Activated T-cell treated with anti-CD3 and anti-CD28 coated beads for 24 hours (primary cell): ENCODE measurements at places on chromosomes 3 and 15.

DNA sequence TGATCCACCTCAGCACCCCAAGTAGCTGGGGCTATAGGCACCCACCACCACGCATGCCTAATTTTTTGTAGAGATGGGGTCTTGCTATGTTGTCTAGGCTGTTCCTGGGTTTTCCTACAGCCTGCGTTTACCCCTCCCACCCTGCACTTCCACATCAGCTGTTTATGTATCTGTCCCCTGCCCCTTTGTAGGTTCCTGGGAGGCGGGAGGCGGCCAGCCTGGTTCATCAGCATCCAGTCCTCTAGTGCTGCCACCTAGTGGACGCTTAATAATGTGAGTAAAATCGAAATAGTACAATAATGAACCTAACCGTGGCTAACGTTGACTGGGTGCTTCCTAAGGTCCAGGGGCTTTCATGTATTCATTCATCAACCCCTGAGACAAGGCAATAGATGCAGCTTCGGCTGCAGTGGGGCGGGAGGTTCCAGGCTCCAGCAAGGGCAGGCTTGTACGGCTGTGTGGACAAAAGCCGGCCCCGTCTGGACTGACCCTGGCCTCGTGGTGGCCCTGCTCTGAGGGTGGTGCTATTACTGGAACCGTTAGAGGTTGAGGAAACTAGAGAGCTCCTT, 1.2 kb upstream of the LCTL start:
- DNase-seq = peak; percentile 10

DNA sequence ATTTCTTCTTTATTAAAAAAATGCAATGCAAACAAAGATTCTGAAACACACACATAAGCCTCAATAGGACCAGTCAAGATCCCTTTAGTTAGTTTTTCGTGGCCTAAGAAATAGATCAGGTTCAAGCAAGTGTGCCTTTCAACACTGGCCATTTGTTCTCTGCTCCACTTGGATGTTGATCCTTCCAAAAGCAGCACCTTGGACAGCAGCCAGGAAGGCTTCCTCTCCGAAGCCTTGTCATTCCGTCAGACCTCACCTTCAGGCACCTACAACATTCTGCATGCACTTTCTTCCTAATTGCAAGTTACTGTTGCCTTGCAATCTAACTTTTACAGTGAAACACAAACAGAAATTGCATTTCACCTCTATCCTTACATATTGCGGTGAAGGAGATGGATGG, 155.9 kb upstream of the FEZF2 start:
- DNase-seq = no peak

GRCh38 chr15:80581976-80582375, 113.1 kb upstream of the ABHD17C start:
- no peak for DNase-seq

DNA sequence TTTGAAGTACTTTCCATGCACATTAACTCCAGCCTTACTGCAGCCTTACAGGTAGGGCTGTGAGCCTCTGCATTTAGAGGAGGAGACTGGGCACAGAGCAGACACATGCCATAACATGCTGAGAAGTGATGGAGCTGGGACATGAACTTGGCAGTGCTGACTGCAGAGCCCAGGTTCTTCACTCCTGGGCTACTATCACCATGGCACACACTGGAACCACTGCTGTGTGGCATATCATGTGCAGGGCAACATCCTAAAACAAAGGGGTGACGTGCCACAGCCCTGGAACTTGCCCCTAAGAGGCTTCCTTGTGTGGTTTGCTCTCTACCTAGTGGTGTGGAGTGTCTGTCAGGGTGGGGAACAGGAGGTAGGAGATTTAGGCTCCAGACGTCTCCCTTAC, 25.4 kb downstream of the EHD4 start:
- DNase-seq = no peak

DNA sequence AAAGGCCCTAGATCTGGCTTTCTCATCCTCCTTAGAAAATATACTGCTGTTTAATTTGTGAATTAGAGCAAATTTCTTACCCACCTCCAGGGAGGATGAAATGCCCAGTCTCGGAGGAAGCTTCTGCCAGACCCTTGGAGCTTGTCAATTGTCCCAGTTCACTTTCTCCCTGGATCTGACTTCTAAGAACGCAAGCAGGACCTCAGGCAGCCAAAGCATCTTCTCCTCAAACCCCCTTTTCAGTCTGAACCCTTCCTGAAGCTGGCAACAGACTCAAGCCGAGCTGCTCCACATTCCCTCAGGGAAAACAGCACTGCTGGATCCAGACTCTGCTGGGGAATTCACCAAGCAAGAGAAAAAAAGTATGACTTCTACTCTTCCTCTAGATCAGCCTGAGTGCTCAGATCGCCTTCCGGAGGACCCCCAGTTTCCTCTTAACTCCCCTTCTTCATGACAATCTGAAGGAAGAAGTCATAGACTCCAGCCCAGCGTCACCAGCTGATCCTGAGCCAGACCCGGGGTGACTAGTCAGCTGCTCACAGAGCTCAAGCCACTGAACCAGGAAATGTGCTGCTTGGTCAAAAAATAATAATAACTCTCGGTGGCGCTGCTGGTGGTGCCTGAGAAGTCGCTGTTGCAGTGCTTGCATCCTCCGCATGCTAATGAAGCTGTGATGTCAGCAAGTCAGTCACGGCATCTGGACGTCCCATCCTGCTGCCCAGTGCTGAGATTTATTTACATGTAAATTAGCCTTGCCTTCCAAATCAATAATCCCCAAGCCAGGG, at the start of gene PRICKLE2:
TSS of gene PRICKLE2 (minus strand) at position 641 of the 785 bp plus-strand sequence. CDS start 26,539 bp downstream, outside the sequence.
- no peak for DNase-seq

GRCh38 chr15:62059816-62060112, 483 bp downstream of the VPS13C start:
- peak; percentile 44 for DNase-seq

DNA sequence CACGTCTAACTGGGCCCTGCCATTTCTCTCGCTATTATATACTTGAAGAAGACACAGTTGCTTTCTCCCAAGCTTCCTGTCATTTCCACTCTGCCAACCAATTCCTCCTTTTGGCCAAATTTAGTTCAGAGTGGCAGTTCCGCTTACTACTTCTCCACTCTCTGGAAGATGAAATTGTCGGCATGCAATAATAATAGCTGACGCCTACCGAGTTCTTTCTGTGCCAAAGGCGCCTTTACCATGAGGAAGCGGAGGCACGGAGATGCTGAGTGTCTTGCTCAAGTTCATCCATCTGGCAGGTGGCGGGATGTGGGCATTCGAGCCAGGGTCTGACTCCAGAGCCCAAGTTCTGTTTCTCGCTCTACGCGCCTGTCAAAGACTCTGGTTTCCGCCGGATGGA, 14.6 kb upstream of the NRROS start:
- DNase-seq = no peak

GRCh38 chr3:173653781-173654180, 256.2 kb downstream of the NLGN1 start:
- no peak for DNase-seq

GRCh38 chr15:55037071-55037470, 159.7 kb downstream of the RSL24D1 start:
- DNase-seq = no peak

DNA sequence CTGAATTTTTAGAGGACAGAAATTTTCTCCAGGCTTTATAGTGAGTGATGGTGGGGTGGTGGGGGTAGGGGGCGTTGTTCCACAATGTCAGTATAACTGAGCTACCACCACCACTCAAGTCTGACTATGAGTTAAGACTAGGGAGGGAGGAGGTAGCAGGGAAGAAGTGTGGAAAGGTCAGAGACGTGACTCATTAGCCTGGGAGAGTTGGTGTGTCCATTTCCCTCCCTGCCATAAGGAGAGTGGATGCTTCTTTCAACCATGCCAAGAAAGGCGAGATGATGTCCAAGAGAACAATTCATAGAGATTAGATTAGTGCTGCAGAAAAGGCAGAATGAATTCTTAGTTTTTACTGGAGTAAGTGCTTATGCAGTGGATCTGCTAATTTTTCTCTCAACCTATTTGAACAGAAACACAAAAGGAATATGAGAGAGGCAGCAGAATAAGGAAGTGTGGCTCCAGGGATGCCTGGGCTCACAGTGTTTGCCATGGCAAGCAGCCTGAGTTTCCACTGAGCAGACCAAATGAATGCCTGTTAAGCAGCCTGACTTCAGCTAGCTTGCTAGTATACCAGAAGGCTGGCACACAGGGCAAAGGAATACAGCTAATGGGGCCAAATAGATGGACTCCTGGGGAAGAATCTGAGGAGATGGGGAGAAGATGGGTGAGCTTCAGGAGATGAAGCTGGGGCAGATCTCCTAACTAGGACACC, 708.9 kb downstream of the NTRK3 start:
- no peak for DNase-seq

DNA sequence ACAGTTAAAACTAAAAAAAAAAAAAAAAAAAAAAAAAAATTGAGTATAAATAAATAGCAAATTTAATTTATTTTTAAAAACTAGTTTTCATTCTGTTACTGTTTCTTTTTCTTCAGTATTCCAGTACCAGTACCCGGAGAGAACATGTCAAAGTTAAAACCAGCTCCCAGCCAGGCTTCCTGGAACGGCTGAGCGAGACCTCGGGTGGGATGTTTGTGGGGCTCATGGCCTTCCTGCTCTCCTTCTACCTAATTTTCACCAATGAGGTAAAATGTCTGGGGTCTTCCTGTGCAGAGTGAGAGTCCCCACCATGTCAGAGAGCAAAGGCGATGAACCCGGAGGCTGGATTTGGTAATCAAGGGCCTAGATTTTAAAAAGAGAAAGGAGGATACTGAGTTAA, 4.4 kb downstream of the TMEM43 start:
- DNase-seq = no peak

DNA sequence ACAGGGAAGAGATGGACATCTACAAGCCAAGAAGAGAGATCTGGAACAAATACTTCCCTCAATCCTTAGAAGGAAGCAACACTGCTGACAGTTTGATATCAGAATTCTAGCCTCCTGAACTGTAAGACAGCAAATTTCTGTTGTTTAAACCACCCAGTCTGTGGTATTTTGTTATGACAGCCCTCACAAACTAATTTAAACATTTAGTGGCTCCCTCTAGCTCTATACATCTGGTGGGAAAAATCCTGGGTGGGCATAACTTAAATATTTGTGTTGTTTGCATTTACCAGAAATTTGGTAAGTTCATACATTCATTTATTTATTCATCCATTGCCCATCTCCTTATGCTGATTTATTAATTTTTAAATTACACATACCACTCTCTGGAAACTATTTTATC, 62.5 kb upstream of the GSK3B start:
- DNase-seq = no peak

- no peak for DNase-seq
These were observed 235.0 kb downstream of the OCA2 start for GRCh38 chr15:27864086-27864485.

GRCh38 chr15:31273258-31273941, 53.2 kb upstream of the KLF13 start:
- DNase-seq = no peak

DNA sequence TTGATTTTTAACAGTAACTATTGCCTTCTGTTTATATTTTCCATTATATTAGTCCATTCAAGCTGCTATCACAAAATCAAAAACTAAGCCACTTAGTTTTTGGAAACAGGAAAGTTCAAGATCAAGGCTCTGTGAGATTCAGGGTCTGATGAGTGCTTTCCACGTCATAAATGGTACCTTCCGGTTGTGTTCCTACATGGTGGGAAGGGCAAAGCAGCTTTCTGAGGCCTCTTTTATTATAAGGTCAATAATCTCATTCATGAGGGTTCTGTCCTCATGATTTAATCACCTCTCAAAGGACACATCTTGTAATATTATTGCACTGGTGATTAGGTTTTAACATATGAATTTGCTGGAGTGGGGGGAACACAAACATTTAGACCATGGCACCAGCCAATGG, 152.0 kb downstream of the VGLL3 start:
- no peak for DNase-seq

DNA sequence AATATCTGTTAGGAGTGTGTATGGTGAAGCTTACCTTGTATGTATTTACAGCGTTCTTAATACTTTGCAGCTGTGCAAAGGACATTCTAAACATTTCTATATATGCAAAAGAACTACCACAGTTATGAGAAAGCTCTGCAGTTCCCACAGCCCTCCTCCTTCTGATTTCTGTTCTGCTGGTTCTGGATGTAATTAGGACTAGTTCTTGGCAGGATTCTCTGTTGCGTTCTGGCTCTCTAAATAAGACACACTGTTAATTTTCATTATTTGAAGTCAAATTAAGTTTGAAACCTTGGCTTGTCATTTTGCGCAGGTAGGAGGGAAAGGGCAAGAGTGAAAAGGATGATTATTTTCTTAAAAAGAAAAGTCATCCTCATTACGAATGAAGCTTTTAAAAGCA, 76.4 kb downstream of the FNDC3B start:
- DNase-seq = no peak

DNA sequence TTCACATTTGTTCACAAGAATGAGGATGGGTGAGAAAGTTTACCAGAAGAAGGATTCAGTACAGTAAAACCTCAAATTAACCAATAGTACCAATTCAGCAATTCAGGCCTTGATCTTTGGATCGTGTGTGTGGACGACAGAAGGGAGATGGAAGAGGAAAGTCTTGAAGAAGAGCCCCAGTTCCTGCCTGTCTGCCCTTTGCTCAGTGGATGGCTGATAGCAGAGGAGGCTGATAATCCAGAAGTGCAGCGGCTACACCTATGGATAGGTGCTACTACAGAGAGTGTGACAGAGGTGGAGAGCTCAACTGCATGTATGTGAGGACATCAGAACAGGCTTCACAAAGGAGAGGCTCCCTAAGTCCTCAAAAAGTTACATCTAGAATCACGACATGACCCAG, 29.2 kb upstream of the PLXND1 start:
- DNase-seq = no peak

DNA sequence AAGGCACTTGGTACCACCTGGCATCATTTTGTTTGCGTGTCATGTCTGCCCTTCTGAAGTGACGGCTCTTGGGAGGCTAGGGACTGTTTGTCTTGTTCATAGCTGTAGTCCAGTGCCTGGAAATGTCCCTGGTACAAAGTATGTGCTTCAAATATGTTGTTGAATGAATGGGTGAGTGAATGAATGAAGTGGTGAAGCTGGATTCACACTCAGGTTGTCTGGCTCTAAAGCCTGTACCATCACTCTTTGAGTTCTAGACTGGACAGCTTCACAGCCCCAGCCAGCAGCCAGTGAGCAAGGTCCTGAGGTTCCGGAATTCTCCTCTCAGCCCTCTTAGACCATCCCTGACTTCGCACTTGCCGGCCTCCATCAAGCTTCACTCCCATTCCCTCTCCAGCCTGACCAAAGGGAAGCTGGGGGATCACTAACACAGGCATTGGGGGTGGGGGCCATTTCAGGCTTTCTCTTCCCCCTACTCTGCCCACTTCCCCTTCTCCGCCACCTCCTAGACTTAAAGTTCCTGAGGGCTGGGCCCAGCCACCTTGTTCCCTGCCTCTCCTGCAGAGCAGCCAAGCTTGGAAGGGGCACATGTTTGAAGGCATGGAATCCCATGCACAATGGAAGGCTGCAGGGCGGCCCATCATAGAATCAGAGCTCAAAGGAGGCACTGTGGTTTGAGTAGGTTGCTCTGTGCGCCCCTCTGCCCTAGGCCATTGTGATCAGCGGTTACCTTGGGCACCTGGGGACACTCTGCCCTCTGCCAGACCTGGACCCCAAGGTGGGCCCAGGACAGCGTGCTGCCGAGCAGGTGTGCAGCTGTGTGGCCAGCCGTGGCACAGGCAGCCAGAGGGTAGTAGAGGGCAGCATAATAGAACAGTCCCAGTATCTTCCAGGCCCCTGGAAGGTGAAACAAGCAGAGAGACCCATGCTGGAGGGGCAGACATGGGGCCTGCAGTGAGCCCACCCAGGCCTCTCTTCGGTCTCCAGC, 7.7 kb downstream of the STRA6 start:
- DNase-seq = no peak

GRCh38 chr15:68377766-68378165, 54.2 kb downstream of the ITGA11 start:
- no peak for DNase-seq

GRCh38 chr3:38119821-38120692, 16.9 kb downstream of the ACAA1 start:
- DNase-seq = no peak

GRCh38 chr3:104632521-104632920, 734.2 kb upstream of the ALCAM start:
- DNase-seq = no peak
